ENCODE measurements at places on chromosomes 16 and 17.

DNA sequence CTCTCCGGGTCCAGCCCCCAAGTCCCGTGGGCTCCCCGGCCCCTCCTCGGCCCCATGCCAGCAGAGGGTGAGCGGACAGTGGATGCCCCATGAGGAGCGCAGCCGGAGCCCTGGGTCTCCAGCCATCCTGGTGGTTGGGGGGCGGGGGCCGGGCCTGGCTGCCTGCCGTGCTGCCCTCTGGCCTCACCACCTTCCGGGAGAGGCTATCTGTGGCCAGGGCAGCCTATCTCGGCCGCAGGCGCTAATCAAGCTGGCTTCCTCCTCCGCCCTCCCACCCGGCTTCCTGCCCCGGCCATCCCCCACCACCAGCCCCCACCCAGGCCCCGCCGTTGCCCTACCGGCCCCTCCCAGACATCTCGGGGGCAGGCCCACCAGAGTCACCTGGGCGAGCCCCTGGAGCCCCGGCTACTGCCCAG is 46.8 kb downstream of the ZFPM1 start:
- no peak for DNase-seq

DNA sequence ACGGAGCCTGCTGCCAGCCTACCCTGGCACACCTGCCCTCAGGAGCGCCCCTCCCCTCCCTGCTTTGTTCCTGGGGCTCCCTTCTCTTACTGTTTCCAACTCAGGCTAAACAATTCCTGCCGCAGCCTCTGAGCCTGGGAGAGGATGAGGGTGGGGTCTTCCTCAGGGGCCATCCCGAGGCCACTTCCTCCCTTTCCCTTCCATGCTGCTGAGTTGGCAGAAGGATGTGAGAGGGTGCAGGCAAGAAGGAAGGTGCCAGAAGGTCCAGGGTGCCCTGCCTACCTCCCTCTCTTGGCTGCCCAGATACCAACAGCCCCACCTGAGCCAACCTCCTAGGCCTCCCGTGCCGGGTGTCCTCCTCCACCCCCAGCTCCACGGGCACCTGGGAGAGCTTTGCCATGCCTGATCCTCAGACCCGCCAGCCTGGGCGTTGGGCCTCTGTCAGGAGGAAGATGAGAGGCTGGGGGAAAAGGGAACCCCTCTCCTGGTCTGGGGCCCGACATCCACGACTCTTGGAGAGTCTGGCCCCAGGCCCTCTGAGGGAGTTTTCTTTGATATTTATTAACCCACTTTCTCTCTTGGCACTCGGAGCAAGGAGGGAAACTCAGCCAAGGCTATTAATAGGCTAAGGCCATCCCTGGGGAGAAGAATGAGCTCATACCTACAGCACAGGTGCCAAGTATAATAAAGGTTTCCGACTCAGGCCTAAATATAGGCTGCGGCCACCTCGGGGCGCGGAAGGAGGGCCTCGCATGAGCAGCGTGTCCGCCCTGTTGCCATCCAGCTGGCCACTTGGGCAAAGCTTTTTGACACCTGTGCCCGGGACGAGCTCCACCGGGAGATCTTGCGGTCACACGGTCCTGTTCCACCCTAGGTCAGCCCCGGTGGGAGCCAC is 232.0 kb downstream of the ENGASE start:
- DNase-seq, result no peak

- peak; percentile 96 for DNase-seq
These were observed 31.0 kb upstream of the ARL4D start for GRCh38 chr17:43367737-43368242.

GRCh38 chr17:5919089-5919488 is 151.1 kb upstream of the WSCD1 start:
- no peak for DNase-seq

DNA sequence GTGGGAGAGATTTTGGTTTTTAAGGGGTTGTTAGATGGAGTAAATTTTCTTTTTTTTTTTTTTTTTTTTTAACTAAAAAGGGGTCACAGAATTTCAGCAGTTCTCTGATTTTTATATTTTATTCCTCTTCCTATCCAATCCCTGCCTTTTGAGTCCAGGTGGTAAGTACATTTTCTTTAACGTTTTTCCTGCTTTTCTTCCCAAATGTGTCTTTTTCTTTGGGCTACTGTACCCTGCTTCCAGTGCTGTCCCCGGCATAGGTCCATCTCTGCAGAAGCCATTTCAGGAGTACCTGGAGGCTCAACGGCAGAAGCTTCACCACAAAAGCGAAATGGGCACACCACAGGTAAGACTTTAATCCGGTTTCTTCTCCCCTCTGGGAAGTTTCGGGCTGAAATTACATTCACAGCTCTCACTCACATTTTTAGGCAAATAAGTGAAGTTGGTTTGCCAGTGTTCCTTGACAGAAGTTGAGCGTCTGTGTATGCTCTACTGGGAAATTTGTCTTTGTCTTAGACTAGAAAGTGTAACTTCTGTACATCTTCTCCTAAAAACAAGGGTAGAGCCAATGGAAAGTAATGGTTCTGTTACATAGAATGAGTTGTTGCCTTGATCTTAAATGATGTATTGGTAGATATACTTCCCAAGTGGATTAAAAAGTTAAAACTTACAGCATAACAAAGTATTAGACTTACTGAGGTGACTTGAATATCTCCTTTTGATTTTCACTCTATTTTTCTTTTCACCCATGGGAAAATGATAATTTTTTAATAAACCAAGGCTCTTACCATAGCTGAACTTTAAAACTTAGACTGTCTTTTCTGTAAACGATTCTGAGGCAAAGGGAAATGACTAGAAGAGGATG is 54.5 kb downstream of the TUBD1 start:
- DNase-seq, result no peak

DNA sequence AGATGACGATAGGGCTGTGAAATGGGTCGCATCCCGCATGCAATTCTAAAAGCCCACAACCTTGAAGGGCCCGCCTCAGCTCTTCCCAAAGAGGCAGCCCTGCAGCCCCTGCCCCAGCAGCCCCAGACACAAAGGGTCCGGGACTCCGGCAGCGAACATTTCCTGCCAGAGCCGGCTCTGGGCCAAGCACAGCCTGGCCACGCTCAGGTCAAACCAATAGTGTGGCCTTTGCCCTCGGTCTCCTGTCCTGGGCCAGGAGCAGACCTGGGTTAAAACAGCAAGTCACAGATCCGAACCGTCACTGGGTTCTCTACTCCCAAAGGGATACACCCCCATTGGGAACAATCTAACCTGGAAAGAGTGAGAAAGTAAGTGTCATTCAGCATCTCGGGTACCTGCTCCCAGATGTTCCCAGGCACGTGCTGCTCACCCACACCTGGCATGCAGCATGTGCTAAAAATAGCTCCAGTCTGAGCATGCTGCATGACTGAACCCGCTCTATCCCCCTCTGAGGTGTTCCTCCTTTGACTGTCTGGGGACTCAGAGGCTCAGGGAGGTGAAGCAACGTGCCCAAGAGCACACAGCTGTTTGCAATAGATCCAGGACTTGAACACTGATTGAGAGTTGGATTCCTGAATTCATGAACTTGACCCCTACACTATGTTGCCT is 22.2 kb upstream of the ATP2A3 start:
- no peak for DNase-seq

DNA sequence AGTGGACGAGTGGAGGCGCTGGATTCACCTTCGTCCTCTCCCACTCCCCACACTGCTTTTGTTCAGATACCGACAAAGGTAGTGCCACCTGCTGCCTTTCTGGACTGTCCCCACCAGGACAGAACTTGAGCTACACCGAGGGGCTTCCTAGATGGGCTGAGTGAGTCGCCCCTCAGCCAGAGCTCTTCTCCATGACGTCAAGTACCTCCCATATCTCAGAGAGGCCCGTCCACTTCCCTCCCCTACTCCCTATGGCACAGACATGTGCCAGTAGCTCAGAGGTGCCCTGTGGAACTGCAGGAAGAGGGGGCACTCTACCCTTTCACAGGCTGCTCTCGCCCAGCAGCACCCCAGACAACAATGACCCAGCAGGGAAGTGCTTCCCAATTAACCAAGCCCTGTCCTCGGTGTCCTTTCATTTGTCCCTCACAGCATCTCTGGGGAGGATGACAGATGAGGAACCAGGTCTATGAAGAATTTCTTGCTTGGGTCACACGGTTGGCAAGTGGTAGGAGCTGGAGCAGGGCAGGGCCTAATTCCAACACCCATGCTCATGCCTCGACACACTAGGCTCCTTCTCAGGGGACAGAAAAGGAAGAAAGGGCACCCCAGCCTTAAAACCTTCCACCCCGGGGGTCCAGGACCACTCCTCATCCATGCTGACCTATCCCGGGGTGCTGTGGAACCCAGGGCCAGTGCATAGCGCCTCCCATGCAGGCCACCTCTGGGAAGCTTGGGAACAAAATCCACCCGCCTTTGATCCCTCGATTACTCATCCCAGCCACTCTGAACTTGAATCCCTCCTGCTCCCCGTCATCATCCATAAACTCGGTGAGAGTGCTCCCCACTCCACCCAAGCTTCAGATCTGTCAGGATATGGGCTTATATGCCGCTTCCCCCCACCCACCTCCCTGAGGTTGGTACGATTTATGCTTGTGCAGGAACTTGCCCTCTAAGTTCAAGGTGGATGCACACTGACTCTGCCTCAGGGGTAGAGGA is 51.7 kb downstream of the WNT3 start:
- no peak for DNase-seq

DNA sequence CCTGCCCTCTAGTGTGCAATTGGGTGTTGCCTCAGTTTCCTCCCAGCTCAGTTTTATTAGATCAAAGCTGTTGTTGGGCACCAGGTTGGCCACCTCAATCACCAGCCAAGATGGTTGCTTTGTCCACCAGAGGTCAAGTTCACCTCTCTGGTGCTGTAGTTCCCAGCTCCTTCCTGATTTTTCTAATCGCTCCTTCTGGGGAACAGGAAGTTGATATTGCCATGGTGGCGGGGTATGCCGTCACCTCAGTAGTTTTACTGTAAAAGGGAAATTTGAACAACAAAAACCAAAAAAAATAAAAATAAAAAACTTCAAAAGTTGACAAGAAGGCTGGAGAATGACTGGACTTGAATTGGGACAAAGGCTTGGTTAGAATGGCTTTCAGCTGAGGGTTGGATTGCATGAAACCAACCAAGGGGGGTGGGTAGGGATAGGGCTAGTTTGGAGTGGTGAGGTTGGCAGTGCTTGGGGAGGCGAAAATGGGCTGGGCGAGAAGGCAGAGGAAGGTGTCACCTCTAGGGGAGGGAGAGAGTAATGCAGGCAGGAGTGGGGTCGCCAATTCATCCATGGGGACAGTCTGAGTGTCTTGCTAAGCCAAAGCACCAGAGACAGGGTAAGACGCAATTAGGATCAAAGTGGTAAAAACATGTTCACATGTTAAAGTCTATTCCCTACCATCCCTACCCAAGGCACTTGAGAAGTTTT is 6.2 kb downstream of the EFNB3 start:
- no peak for DNase-seq

DNA sequence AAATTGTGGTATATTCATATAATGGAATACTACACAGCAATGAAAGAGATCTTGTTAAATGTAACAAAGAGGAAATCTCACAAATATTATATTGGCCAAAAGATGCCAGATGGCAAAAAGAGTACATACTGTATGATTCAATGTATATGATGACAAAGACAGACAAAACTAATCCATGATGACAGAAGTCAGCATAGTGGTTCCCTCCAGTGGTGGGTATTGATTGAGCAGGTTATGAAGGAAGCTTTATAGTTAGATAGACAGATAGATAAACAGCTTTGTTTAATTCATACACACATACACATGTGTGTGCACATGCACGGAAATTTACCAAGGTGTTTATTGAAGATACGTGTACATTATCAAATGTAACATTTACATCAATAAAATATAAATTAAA is 74.4 kb upstream of the SMIM36 start:
- no peak for DNase-seq

- no peak for DNase-seq
These were observed 15.9 kb downstream of the CYB561 start for GRCh38 chr17:63430223-63430622.

GRCh38 chr17:70606086-70606485 is 436.8 kb downstream of the KCNJ2 start:
- DNase-seq, result no peak

DNA sequence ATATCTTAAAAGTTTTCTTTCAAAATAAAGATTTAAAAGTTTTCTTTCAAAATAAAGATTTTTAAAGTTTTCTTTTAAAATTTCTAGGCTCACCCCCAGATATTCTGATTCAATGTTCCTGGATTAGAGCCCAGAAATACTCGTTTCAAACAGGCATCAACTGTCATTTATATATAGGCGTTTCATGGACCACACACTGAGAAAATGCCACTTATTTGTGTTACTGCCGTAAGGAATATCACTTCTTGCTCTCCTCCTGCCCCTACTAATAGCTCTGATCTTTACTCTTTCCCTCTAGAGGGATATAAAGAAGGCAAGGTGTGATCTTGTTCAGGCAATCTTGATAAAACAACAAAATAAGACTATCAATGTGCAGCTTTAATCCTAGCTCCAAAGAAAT is 1324.1 kb downstream of the CDH8 start:
- DNase-seq, result no peak

DNA sequence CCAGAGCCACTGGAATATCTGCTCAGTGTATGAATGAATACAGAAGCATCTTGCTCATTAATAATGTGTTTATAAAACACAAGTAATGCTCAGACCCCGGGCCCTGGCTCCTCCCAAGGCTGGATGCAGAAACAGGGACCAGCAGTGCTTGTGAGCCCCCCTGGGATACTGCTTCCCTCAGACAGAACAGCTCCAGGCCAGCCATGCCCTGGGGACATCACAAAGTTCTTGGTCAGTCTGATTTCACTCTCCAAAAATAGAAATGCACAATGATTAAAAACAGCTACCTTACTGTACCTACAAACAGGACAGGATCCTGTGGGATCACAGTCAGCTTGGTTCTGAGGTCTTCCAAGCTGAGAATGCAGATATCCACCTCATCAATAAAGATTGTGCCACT is 68.2 kb downstream of the ABCC12 start:
- no peak for DNase-seq

DNA sequence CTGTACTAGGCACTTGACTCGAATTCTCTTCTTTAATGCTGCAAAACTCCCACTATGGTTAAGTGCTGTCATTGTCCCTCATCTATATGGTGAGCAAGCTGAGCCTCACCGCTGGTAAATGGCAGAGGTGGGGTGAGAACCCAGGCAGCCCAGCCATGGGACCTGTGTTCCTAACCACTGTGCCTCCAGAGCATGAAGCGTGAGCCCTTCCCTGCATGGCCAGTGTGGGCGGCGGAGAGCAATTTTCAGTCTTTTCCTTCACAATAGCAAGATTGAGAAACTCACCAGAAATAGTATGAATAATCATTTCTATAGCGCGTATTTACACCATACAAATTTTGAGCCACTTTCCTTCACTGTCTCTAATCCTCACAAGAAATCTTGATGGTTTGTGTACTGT is 9.2 kb downstream of the BFAR start:
- DNase-seq, result no peak

GRCh38 chr17:3959295-3959899 is 4.8 kb downstream of the ATP2A3 start:
- DNase-seq, result no peak

DNA sequence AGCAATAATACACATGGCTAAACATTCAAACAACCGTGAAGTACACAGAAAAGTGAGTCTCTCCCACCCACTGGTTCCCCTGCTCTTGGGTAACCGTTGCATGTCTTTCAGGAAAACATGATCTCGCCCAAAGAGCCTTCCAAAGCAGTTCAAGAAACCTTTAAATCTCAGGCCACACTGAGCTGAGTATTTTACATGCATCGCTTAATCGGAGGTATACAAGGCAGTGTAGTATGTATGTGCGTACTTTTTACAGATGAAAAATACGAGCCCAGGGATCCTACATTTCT is 741 bp upstream of the DEXI start:
- no peak for DNase-seq

Measured in fibroblast of skin of left quadriceps (primary cell).